ENCODE measurements at places on chromosomes 7 and 10.

- no peak for DNase-seq
Observed at GRCh38 chr10:65769828-65770227, 1156.0 kb upstream of the LRRTM3 start.

- no peak for DNase-seq
Observed at GRCh38 chr7:72275382-72276070, 136.6 kb downstream of the CALN1 start.

GRCh38 chr7:100968650-100969049, 715 bp upstream of the MUC12 start:
- no peak for DNase-seq

DNA sequence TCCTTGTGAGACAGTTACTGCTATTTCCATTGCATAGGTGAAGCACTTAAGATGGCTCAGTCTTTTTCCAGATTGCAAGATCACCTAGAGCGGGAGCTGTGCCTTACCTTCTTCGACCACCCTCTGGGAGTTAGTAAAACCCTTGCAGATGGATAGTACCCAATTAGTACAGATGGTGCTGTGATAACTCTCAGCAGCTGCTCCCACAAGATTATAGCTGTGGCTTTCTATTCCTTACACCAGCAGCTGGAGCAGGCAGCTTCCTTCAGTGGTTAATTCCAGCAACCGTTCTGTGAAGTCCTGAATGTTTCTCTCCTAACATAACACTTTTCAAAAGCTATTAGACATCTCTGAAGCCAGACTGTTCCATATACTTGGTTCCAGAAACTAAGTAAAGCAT, 796.8 kb downstream of the XPNPEP1 start:
- DNase-seq = no peak

- no peak for DNase-seq
Observed at GRCh38 chr10:126478546-126478945, 90.3 kb upstream of the ADAM12 start.

DNA sequence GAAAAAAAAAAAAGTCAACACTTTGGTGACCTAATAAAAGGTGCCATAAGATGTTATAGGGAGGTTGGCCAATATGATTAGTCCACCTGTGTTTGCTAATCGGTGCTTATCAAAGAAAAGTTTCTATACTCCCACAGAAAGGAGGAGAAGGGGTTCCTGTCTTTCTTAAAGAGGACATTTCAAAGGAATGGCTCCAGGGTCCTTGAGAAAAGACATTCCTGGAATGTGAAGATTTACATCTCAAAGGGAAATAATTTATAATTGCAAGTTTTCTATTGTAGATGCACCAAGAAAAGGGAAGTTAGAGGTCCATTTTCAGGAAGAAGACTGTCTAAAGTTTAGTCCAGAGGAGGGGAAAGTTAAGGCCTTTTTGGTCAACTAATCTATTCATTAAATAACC, 715.3 kb downstream of the NXPH1 start:
- DNase-seq = no peak

GRCh38 chr7:19427944-19428343, 280.9 kb downstream of the POLR1F start:
- no peak for DNase-seq

Data from stimulated activated CD4-positive, alpha-beta T cell treated with anti-CD3 and anti-CD28 coated beads, Interleukin-2, amount 100 ng/mL, for 4 hours (primary cell).